ENCODE measurements at places on chromosomes 2 and 18. TPM values are rescaled to one million over a fixed set of nuclear protein-coding genes. Genes with fewer than 3 reads are reported as not detected.

NGEF gene
- 38.0 TPM for total RNA-seq

ANKRD29 gene
- total RNA-seq = 3.3 TPM

DNA sequence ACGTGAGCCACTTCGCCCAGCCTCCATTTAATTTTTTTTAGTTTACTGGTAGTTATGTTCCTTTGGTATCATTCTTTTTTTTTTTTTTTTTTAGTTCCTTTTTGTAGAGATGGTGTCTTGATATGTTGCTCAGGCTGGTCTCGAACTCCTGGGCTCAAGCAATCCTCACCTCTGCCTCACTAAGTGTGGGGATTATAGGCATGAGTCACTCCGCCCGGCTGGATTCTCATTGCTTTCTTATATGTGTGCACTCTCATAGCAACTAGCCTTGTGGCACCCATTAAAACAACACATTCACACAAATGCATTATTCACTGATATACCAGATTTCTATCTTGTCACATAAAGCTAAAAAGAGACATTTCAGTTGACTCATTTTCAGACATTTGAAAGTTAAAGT lies 4.2 kb downstream of the TTC27 start:
- no peak for DNase-seq

DNA sequence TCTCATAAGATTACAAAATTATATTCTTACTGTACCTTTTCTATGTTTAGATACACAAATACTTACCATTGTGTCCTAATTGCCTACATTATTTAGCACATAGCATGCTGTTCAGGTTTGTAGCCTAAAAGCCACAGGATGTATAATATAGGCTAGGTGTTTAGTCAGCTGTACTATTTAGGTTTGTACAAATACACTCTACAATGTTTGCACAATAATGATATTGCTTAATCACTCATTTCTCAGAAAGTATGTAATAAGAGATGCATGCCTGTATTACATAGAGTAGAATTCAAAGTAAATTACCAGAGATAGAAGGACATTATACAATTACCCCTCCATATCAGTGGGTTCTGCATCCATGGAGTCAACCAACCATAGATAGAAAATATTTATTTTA lies 201.1 kb upstream of the COL3A1 start:
- no peak for DNase-seq
